ENCODE measurements at places on chromosomes 2 and 18.

GRCh38 chr2:181552808-181553207 lies 95.6 kb downstream of the ITGA4 start:
- no peak for DNase-seq

DNA sequence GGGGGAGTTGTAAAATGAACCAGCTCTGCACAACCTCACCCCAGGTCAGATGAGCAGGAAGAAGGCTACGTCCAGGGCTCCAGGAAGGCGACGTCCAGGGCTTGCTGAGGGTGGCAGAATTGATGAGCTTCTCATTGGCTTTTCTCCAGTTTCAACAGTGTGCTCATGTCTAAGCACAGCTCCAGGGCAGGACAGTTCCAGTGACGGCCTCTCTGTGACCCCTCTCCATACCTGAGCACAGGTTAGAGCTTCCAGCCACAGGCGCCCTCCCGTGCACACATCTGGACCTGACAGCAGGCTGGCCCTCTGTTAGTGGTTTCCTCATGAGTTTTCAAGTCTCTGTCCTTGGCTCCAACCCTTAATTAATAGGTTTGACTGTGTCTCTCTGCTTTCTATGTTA lies 327.6 kb downstream of the ZNF516 start:
- no peak for DNase-seq

DNA sequence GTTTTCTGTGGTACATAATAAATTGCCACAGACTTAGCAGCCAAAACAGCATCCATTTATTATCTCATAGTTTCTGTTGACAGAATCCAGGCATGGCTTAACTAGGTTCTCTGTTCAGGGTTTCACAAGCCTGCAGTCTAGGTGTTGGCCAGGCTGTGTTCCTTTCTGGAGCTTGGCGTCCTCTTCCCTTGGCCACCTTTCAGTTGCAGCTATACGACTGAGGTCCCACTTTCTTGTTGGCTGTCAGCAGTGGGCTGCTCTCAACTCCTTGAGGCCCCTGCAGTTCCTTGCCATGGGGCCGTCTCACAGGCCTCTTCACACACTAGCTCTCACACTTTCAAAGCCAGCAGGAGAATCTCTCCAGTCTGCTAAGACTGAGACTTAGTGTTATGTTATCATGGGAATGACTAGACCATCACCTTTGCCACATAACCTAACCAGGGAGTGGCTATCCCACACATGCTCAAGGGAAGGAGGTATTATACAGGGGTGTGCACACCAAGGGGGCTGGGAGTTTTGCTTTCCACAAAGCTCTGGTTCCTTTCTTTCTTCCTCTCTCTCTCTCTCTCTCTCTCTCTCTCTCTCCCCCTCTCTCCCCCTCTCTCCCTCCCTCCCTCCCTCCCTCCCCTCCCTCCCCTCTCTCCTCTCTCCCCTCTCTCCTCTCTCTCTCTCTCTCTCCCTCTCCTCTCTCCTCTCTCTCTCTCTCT lies 15.8 kb downstream of the RIOK3 start:
- DNase-seq: no peak

DNA sequence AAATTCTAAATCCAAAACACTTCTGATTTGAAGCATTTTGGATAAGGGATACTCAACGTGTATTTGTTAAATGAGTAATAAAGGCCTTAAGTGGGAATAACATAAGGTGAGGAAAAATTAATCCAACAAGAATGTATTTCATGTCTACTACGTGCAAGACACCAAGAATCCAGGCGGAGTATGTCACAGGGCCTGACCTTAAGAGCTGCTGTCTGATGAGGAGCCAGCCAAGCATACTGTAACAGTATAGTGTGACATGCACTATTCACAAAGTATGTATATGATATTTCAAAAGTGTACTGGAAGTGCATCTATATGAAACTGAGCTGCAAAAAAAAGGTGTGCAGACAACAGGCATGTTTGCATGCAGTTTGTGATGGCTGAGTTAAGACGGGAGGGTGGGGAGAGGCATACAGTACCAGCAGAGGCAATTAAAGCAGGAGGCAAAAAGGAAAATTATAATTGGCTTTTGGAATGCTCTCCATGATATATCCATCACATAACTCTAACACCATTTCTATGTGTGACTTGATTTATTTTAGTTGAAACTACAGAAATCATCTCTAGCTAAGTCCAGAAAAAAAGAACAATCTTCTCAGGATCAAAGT lies 18.2 kb downstream of the IWS1 start:
- no peak for DNase-seq

GRCh38 chr18:33232318-33232626 lies 208.2 kb downstream of the CCDC178 start:
- no peak for DNase-seq

DNA sequence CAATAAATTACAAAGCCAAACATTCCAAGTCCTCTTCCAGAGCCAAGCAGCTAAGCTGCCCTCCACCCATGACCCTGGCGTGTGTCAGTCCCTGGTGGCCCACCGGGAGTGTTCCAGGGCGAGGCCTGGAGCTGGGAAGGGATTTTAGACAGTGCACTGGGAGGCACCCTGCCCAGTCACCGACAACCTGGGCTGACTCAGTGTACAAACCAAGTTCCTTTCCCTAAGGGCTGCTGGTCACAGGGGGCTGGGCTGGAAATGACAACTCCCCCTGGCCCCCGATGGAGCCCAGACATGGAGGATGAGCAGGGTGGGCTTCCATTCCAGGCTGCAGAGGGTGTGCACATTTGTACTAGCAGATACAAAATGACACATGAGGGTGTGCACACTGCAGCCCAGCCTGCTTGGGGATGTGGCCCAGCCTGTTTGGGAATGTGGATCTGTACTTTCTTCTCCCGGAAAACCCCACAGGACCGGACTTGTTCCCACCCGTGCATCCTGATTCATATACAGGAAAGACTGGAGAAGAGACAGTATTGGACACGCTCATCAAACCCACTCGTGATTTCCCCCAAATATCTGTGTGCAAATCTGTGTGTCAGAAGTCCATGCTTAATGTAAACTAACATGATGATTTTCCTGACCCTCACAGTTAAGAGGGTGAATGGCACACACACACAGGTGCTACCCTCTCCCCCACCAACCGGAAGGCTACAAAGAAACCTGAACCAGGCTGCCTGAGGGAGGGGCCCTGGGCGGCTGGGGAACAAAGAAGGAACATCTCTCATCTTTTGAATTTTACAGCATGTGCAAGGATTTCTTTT lies 58.9 kb downstream of the NDUFA10 start:
- no peak for DNase-seq

DNA sequence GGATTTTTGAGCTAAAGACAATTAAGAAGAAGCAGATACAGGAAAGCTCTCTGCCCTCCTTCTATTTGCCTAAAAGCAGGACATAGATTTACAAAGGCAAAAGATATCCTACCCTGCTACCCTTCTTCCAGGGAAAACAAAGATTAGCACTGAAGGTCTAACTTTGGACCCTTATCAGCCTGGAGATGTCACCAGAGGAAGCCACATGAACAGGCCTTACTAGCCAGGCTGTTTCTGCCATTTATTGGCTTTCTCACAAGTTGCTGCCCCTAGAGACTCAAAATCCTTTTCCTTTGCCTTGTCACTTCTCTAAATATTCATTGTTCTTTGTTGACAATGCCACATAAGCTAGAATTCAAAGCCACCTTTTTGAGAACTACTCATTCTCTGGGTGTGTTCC lies 147.3 kb downstream of the B3GNT2 start:
- no peak for DNase-seq

DNA sequence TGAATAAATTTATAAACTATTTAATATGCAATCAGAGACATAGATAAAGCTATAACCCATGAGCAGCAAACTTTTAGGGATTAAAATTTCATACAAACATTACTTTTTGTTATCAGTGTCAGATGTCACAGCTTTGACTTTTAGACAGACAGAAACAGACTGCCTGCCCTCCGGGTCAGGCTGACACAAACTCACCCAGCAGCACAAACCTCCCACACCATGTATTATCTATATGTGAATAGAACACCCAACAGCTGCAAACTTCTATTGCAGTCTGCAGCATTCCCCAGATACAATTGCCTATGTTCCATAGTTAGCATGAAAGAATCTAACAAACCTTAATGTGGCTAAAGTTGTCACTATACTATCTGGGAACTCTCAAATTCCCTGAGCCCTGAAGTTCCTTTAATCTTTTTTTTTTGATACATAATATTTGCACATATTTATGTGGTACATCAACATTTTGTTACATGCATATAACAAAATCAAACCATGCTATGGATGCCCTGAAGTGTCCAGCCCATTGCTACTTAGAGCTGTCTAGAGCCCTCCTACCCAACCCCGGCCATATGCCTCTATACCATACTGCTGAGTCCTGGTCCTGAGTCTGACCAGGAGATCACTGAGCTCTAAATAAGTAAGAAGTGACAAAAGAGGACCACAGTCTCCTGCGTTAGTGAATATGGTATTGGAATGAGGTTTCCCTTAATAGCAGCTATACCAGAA lies 214.4 kb downstream of the ZNF385B start:
- DNase-seq: no peak

DNA sequence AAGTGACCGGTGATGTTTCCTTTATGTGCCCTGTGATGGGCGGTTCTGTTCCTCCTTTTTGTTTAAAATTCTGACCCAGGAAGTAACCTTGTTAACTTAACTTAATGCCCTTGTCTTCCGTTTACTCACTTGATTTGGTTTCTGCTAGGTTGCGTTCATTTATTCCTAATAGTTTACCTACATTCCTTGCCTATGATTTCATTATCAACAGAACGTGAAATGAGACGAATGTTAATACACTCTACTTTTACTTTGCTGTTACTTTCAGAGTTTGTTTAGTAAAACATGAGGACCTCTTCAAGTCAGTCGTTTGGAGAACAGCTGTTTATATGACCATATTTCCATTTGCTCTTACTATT lies 638 bp downstream of the CEP192 start:
- DNase-seq: no peak
